ENCODE measurements at places on chromosomes 2 and 18. TPM values are rescaled to one million over a fixed set of nuclear protein-coding genes. Genes with fewer than 3 reads are reported as not detected.

GRCh38 chr18:23572570-23572969, 13.7 kb downstream of the NPC1 start:
- DNase-seq = no peak

GRCh38 chr18:22226801-22227200, 57.4 kb downstream of the GATA6 start:
- DNase-seq = no peak

- no peak for DNase-seq
Measured at GRCh38 chr18:46174342-46175041, 70.3 kb downstream of the HAUS1 start.

DNA sequence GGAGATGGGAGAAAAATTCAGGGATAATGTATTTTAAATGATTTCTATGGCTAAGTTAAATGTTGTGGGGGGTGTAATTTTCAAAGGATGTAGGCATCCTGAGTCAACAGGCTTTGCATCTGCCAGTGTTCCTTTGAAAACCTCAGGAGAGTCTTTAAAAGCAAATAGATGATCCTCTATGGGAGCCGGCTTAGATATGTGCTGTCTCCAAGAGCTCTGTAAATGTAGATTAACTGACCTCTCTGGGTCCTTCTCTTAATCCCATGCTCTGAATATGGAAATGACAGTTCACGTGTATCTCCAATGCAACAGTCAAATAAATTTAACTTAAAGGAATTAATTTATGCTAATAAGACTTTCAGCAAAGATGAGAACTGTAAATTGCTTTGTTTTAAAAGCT, 292.7 kb downstream of the ERBB4 start:
- no peak for DNase-seq

DNA sequence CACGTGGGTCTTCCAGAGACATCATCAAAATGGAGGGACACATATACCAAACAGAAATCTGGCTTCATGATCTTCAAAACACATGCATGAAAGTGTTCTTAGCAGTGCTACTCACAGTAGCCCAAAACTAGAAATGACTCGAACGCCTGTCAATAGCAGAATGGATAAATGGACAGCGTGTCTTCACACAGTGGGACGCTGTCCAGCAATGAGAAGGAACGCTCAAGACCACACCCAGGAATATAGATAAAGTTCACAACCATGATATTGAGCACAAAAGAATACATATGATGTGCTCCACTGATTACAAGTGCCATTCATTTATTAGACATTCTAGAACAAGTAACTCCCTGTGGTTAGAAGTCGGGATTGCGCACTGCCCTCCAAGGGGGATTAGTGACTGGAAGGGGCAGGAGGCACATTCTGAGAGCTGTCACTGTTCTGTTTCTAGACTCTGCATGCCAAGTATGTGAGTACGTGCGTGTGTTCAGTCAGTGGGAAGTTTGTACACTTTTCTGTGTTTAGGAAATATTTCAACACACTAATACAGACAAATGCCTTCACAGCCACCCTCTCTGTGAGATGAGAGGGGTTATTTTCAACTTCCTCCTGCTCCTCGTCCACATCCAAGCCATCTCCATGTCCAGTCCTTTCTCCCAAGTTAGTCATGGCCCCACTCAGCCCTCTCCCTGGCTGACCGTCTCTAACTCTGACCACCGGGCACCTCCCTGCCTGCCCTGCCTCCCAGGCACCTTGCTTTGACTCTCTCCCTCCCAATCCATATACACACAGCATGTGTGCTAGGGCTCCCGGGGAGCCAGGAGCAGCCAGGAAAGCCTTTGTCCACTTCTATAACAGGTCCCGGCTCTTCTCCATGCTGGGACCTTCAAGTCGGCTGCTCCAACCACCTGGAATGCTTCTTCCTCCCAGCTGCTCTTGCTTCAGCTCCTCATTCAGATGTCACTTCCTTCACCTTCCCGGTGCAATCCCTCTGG, 26.9 kb upstream of the TNS1 start:
- DNase-seq = no peak

PSMD1 gene
- 81.7 TPM for total RNA-seq

SIX3 gene
- not detected for total RNA-seq

DNA sequence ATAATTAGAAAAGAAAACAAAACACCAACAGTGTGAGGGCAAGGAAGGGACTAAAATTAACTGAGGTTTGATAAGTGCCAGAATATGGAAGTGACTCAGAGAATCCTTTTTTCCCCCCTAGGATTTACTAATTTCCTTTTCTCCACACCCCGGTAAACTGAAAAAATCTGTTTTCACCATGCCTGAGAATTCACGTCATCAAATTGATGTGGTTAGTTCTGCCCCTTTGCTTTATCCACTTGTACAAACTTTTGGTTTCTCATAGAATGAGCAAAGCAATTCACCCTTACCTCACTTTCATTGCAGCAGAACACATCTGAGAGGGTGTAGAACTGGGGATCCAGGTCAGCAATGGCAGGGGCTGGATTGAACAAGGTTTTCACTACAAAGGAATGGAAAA, 57.8 kb downstream of the RBKS start:
- DNase-seq = no peak

DNA sequence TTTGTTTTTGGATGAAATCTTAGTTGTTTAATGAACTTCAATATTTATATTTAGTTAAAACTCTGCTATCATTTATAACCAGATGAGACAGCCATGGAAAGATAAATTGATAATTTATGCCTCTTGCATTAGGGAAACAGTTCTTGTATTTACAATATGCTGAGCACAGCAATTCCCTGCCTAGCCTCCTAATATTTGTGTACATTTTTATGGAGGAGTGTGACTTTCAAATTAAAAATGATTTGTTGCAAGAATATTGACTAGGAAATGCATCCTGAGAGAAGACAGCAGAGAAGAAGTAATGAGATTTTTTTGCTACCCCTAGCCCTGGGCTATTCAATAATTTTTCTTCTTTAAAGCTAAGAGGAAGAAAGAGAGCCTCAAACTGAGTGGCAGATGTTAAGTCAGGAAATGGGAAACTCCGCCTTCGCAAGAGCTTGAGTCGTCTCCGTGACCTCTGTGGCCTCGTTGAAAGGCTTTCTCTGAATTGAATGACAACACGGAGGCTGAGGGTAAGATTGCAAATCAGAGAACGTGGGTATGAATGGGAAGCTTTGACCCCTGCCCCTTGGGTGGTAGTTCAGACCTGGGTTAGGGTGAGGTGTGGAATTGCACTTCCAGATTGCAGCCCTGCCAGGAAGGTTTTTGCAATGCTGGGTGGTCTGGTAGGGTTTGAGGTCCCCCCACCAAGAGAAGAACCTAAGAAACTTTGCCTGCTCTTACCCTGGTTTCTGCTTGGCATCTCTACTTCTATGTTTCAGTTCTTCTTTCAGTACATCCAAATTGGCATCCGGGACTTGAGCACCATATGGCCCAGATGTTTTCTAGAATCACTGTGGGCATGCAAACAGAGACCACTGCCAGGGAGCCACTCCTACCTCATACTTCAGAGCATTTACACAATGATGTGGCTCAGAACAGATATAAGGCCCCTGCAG, 210.3 kb upstream of the RBMS1 start:
- DNase-seq = no peak

TTLL4 gene
- total RNA-seq = 8.8 TPM

- DNase-seq = no peak
Measured at GRCh38 chr2:29723255-29724001, 198.0 kb downstream of the ALK start.

MTCL1 gene
- 24.2 TPM for total RNA-seq

- no peak for DNase-seq
Measured at GRCh38 chr2:133633881-133634409, 65.7 kb upstream of the NCKAP5 start.

GRCh38 chr2:219709331-219709761, 81.9 kb downstream of the SLC4A3 start:
- DNase-seq = no peak

GRCh38 chr2:38170067-38170466, 94.1 kb upstream of the CYP1B1 start:
- no peak for DNase-seq

- DNase-seq = no peak
Measured at GRCh38 chr2:122531290-122532071, 776.0 kb downstream of the TSN start.

DNA sequence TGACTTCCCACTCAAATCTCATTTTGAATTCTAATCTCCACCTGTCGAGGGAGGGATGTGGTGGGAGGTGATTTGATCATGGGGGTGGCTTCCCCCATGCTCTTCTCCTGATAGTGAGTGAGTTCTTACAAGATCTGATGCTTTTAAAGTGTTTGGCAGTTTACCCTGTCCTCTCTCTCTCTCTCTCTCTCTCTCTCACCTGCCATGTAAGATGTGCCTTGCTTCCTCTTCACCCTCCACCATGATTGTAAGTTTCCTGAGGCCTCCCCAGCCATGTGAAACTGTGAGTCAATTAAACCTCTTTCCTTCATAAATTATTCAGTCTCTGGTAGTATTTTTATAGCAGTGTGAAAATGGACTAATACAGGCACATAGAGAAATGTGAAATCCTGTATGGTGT, 7.0 kb upstream of the LDAH start:
- DNase-seq = no peak

OR6B2 gene
- total RNA-seq = not detected

ALLC gene
- total RNA-seq = 0.16 TPM

- DNase-seq = no peak
Measured at GRCh38 chr2:165074884-165075283, 119.6 kb upstream of the SLC38A11 start.

Data from urinary bladder (tissue), 4 donors.